ENCODE measurements at places on chromosomes 2 and 18. TPM values are rescaled to one million over a fixed set of nuclear protein-coding genes. Genes with fewer than 3 reads are reported as not detected.

GCFC2 gene
- 26.7 TPM for total RNA-seq

TSPYL6 gene
- not detected for total RNA-seq

FZD7 gene
- 14.0 TPM for total RNA-seq

RMND5A gene
- total RNA-seq: 33.6 TPM

DNA sequence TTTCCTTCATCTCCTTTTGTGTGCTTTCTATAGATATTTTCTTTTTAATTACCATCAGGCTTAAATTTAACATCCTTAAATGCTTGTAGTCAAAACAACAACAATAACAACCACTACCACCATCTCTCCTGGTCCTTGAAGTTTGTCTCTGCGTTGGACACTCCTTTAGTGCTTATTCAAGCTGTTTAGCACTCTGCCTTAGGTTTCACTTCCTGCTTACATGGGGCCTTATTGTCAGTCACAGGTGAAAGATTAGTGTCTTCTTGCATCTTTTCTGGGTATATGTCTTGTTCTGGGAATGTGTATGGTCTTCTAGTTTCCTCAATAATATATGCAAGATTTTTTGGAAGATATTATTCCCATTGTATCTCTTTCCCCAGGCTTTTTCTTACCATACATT lies 240.1 kb upstream of the NXPH2 start:
- DNase-seq: no peak
- no peaks in the 10 kb centered on the region for H3K27me3 ChIP-seq
- no peaks in the 10 kb centered on the region for H3K4me1 ChIP-seq

DNA sequence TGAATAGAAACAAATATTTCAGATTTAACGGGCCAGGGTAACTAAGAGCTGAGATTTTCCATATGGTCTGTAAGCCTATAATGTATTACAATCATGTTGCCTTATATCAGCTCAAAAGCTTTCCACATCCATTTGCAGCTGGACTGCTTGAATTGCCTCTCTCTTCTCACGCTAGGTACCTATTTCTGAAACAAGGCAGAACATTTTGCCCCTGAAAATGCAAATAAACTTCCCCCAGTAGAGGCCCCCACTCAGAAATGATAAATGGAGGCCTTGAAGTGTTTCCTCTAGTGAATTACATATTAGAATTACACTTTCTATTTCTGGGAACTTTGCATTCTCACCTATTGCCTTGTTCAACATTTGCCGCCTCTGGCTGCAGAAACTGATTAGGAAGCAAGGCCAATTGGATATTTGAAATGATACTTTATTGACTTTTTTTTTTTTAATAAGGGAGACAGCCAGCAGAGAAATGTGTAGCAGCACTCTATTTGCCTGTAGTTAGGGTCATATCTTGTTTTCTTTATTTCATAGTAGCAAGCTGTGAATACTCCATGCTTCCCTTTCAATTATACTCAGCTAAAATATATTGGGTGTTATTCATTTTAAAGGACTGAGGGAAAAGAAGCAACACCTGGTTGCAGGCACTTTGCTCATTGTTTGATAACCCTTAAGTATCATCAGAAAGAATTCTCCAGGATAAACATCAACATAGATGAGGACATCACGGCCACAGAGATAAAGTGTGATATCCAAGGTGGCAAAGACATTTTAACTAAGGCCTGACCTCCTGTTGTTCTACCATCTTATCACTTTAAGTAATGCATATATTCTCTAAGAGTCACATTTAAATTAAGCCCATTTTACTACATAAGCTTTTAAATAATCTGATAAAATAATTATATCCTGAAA lies 505.5 kb downstream of the LRRTM4 start:
- no peaks in the 10 kb centered on the region for H3K27me3 ChIP-seq
- H3K27ac ChIP-seq: no peak overlapping the region

- DNase-seq: no peak
- no peaks in the 10 kb centered on the region for H3K4me1 ChIP-seq
- H3K27me3 ChIP-seq: no peaks in the 10 kb centered on the region
Measured at GRCh38 chr2:22893761-22894517, 491.0 kb upstream of the KLHL29 start.

- H3K4me3 ChIP-seq: no peak overlapping the region
- DNase-seq: no peak
- no peak overlapping the region for H3K27ac ChIP-seq
- H3K4me1 ChIP-seq: no peaks in the 10 kb centered on the region
- H3K36me3 ChIP-seq: no peaks in the 10 kb centered on the region
Measured at GRCh38 chr2:53177327-53177726, 590.3 kb upstream of the CHAC2 start.

DNA sequence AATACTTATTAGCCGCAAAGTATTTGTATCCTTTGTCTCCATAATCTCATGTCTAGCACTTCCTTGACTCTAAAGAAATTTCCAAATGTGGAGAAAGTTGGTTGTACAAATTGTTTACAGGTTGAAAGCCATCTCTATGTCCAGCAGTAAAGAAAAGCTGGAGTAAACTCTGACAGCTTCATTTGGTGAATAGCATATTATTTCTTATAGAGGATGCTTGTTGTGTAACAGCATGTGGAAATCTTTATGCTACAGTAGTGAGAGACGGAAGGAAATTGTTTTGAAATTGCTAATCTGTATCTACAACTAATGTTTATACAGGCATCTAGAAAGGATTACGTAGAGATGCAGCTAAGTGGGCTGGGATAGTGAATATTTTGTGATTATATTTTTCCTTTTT lies 78.5 kb downstream of the UGGT1 start:
- H3K27ac ChIP-seq: no peak overlapping the region
- H3K4me3 ChIP-seq: no peak overlapping the region
- DNase-seq: no peak
- H3K36me3 ChIP-seq: no peaks in the 10 kb centered on the region
- H3K4me1 ChIP-seq: no peaks in the 10 kb centered on the region

- H3K4me3 ChIP-seq: no peak overlapping the region
- DNase-seq: peak; percentile 38
- no peaks in the 10 kb centered on the region for H3K27me3 ChIP-seq
- no peaks in the 10 kb centered on the region for H3K4me1 ChIP-seq
- no peaks in the 10 kb centered on the region for H3K36me3 ChIP-seq
Measured at GRCh38 chr2:212940816-212941215, 210.6 kb downstream of the IKZF2 start.

DNA sequence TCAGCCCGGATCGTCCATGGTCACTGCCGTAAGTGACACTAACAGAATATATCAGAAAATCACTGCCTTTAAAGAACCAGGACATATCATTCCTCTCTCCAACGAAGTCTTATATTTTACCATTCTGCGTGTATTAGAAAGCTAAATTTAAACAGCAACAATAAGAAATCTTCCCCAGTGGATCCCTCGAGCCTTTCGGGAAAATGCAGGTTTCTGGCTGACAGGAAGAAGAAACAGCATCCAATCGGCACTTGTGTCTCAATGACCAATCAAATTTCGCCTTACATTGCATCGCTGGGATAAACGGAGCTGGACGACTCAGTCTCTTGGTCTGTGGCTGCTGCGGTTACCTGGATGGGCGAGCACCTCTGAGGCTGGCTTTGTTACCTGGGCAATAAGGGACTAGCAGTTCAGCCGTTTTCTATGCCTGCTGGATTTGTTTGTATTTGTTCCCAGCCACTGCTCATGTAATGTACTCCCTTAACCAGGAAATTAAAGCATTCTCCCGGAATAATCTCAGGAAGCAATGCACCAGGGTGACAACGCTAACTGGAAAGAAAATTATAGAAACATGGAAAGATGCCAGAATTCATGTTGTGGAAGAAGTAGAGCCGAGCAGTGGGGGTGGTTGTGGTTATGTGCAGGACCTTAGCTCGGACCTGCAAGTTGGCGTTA lies at the start of gene DUSP19:
Gene DUSP19, plus strand, starts transcription at position 284 of the 675 bp plus-strand sequence. Its CDS starts 187 bp downstream, at position 471.
- no peaks in the 10 kb centered on the region for H3K27me3 ChIP-seq
- H3K4me3 ChIP-seq: peak within 1 kb of the TSS; percentile 97
- no peaks in the 10 kb centered on the region for H3K4me1 ChIP-seq
- H3K36me3 ChIP-seq: no peaks in the 10 kb centered on the region
- peak; percentile 98 for DNase-seq
- peak within 1 kb of the TSS; percentile 84 for H3K27ac ChIP-seq
